Aorta (tissue), 5 donors: ENCODE measurements at places on chromosomes 12 and 14. TPM values are rescaled to one million over a fixed set of nuclear protein-coding genes. Genes with fewer than 3 reads are reported as not detected.

Gene LRRC43
- total RNA-seq: not detected

Gene CCDC91
- 27.5 TPM for total RNA-seq

Gene CFAP73
- total RNA-seq: not detected

DNA sequence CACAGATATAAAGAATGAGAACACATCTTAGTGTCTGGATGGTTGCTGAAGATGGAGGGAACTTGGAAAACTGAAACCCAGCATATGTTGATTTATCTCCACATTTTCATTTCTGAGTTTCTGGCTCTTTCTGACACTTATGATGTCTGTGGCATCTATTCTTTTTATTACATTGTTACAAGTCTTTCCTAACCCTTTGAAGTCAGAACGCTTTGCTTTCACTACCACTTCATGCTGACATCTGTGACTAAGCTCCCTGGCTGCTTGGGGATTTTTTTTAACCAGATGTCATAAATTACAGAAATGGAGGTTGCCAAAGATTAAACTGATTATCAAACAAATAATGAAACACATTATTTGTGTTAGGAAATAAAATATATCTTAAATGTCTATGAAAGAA is 188.7 kb downstream of the KITLG start:
- no peaks in the 10 kb centered on the region for H3K36me3 ChIP-seq
- no peaks in the 10 kb centered on the region for H3K4me1 ChIP-seq
- H3K4me3 ChIP-seq: no peak overlapping the region
- H3K27me3 ChIP-seq: no peaks in the 10 kb centered on the region
- H3K27ac ChIP-seq: no peak overlapping the region

- H3K27ac ChIP-seq: no peak overlapping the region
- peaks cover 29% of the 10 kb centered on the region for H3K4me1 ChIP-seq
- no peak for DNase-seq
- H3K27me3 ChIP-seq: no peaks in the 10 kb centered on the region
These were observed 13.4 kb downstream of the MARK3 start for GRCh38 chr14:103398427-103399195.

Gene LRTM2
- not detected for total RNA-seq

DNA sequence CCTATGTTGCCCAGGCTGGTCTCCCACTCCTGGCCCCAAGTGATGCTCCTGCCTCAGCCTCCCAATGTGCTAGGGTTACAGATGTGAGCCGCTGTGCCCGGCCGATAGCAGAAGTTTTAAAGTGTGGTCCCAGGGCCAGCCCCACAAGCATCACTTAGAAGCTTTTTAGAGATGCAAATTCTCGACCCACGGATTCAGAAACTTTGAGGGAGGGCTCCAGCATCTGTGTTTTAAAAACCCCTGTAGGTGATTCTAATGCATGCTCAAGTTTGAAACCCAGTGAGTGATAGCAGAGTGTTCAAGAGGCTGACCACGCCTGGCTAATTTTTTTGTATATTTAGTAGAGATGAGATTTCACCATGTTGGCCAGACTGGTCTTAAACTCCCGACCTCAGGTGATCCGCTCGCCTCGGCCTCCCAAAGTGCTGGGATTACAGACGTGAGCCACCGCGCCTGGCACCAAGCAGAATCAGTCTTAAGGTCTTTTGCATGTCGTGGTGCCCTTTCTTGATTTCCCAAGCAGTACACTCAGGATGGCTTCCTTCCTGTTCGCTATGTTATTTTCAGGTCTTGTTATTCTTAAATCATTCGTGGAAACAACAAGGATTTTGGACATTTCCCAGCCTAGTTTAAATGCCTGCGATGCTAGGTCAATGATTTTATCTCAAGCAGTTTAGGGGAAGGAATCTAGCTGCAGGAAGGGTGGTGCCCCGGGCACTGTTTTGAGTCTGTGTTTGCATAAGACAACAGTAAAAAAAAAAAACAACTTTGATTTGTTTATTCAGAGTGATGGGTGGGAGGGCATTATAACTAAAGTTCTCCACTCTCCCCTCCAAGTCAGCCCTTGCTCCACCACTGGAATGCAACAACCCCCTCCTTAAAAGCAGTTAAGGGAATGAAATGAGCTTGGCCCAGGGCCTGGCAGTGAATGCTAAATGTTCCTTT is 9.2 kb upstream of the RILPL2 start:
- no peaks in the 10 kb centered on the region for H3K4me1 ChIP-seq
- no peaks in the 10 kb centered on the region for H3K27me3 ChIP-seq
- no peak overlapping the region for H3K4me3 ChIP-seq
- no peaks in the 10 kb centered on the region for H3K36me3 ChIP-seq
- H3K27ac ChIP-seq: peak overlapping the region; percentile 87

- H3K36me3 ChIP-seq: no peaks in the 10 kb centered on the region
- no peak overlapping the region for H3K27ac ChIP-seq
- no peaks in the 10 kb centered on the region for H3K27me3 ChIP-seq
- no peak overlapping the region for H3K4me3 ChIP-seq
- no peak for DNase-seq
These were observed 394.7 kb upstream of the NOVA1 start for GRCh38 chr14:26992403-26993115.

DNA sequence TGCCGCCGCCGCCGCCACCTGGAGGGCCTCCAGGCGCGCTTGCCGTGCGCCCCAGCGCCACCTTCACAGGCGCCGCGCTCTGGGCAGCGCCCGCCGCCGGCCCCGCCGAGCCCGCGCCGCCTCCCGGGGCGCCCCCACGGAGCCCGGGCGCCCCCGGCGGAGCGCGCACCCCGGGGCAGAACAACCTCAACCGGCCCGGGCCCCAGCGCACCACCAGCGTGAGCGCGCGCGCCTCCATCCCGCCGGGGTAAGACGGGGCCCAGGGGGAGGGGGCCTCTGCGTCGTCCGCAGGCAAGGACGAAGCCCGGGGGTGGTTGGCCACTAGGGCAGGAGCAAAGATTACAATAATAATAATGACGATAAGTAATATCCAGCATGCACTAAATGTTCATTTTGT is 21.3 kb downstream of the DTX1 start:
- no peaks in the 10 kb centered on the region for H3K4me1 ChIP-seq
- H3K27ac ChIP-seq: no peak overlapping the region
- H3K27me3 ChIP-seq: no peaks in the 10 kb centered on the region
- no peaks in the 10 kb centered on the region for H3K36me3 ChIP-seq
